GM04503 (cell line): ENCODE measurements at places on chromosomes 5 and 9.
A peak's percentile ranks its signal among the peaks of the same experiment; 100 is the strongest.

- peak; percentile 54 for DNase-seq
Observed at GRCh38 chr9:36039696-36040095, 3.0 kb downstream of the RECK start.

- DNase-seq = no peak
Observed at GRCh38 chr5:125152044-125152443, 405.6 kb upstream of the ZNF608 start.

GRCh38 chr9:109718861-109719260, 61.1 kb upstream of the PALM2AKAP2 start:
- DNase-seq = no peak

- peak; percentile 39 for DNase-seq
Observed at GRCh38 chr9:84300271-84300670, 40.3 kb downstream of the SLC28A3 start.

DNA sequence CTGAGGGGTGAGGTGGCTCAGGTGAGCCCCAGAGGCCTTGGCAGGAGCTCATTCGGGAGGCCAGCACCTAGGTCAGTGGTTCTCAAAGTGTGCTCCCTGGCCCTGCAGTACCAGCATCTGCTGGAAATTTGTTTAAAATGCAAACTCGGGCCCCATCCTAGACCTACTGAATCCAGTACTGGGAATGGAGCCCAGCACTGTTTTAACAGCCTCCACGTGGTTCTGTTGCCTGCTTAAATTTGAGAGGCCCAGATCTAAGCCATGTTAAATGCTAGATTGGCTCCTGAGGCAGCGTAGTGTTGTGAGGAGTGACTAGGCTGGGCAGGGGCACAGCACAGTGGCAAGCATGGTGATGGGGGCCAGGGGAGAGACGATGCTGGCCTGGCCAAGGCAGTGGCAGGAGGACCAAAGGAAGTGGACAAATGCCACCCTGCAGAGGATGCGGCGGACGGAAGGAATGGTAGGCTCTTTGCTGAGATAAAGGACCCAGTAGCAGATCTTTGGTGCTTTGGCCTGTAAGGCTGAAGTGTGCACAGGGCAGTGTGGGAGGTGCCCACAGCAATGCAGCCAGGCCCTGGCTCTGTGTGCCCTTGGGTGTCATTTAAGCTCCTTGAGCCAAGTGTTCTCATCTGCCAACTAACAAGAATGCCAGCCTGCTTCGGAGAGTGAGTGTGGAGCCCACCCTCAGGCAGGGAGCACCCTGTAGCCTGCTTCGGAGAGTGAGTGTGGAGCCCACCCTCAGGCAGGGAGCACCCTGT, 4.2 kb downstream of the PRR7 start:
- no peak for DNase-seq

DNA sequence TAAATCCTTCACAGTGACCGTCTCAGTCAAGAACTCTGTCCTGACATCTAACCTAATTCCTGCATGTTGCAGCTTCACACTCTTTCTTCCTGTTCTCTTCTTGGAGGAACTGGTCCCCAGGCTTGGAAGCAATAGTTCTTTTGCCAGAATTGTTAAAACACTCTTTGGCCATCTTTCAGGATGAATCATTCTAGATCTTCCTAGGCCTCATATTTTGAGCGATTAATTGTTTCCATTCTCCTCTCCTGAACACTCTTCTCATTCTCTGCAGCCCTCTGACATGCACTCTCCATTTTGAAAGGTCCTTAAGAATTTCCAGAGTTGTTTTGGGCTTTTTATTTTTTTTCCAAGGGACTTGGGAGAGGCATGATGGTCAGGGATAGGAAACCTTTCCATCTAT, 85.8 kb downstream of the FAM114A2 start:
- DNase-seq = peak; percentile 64

DNA sequence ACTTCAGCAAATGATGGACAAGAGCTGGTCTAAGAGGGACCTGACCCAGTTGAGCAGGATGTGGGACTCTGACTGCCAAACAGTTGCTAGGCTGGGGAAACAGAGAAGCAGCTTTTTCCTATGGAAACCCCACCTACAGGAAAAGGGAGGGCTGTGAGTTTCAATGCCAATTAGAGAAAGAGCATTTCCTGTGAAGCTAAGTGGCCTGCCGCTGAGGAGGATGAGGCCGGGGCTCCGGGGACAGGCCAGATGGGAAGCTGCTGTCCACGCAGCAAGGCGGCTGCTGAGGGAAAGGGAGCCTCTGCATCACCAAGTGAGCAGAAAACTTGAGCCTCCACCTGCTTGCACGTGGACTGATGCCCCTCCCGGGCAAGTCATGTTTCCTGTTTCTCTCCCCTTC, at the start of gene PCDH12:
TSS of gene PCDH12 (minus strand) at position 90 of the 400 bp plus-strand sequence. CDS start 351 bp downstream, outside the sequence.
- no peak for DNase-seq

DNA sequence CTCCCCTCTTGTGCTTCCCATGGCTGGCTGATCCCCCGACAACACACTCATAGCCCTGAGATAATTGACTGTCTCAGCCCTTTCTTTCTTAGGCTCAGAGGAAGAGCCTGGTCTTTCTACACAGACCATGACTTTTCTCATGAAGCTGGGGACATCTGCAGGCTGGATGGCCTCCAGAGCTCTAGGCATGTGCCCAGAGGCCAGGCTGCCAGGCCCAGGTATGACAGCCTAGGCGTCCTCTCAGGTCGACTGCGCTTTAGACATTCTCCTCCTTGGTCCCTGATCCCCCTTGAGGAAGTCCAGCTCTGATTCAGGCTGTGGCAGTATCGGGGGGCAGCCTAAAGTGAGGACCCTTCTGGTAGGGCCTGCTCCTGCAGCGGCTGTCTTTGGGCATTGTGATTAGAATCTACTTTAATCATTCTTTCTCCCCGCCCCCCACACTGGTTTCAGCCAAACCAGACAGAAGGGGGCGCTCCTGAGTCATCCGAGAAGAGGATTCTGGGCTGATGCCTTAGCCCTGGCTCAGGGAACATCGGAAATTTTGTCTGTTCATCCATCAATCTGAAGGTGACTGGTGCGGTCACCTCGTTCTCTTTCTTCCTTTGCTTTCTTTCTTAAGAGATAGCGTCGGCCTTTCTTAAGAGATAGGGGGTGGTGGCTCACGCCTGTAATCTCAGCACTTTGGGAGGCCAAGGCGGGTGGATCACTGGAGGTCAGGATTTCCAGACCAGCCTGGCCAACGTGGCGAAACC, 66.5 kb upstream of the HSPA9 start:
- no peak for DNase-seq

GRCh38 chr9:123089790-123090189, 56.3 kb downstream of the GPR21 start:
- DNase-seq = no peak

- DNase-seq = no peak
Observed at GRCh38 chr5:134989266-134989830, 21.6 kb downstream of the CATSPER3 start.

- no peak for DNase-seq
Observed at GRCh38 chr5:137037848-137038247, 461.3 kb downstream of the SPOCK1 start.

- DNase-seq = no peak
Observed at GRCh38 chr9:127574072-127574993, 37.7 kb upstream of the STXBP1 start.

DNA sequence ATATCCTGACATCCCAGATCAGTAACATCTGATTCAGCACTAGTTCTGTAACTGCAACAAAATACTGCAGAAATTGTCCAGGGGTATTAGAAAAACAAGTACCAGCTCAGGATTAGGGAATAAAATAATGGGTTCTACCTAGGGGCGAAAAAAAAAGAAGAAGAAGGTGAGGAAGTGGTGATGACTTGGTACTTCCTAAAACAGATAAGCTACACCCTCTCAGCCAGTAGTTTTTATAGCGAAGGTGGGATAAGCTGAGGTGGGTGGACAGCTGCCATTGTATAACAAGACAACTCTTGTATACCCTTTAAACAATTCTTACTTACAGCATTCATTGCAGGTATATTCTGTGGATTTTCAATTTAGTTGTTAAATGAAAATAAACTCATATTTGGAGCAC, 19.1 kb downstream of the RAPGEF6 start:
- no peak for DNase-seq

DNA sequence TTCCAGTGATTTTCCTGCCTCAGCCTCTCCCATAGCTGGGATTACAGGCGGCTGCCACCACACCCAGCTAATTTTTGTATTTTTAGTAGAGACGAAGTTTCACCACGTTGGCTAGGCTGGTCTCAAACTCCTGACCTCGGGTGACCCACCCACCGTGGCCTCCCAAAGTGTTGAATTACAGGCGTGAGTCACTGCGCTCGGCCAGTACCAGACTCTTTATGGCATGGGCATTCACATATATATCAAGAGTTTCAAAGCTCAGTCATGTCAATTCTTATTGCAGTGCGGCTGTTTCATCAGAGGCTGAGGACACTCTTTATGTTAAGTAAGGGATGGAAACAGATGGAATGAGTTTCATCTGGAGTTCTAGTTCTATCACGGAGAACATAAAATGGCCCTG, 315.2 kb upstream of the CDH6 start:
- DNase-seq = no peak

DNA sequence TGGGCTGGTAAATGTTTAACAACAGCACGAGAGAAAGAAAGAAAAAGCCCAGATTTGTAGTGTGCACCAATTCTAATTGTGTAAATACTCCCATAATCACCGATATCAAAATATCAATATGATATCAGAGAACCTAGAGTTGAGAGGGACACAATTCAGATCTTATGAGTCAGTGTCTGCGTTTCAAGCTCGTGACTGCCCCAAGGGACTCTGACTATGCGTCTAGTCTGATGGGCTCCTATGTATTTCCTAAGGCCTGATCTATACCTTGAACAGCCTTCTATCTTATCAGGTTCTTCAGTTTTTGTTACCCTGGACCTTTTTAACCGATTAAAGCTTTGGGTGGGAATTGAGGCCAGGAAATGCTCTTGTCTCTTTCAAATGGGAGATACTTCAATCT, 243.0 kb upstream of the SLC24A2 start:
- no peak for DNase-seq

GRCh38 chr5:91380491-91381238, 2.5 kb downstream of the ARRDC3 start:
- DNase-seq = peak; percentile 72

GRCh38 chr5:31036411-31036810, 157.1 kb upstream of the CDH6 start:
- DNase-seq = no peak

DNA sequence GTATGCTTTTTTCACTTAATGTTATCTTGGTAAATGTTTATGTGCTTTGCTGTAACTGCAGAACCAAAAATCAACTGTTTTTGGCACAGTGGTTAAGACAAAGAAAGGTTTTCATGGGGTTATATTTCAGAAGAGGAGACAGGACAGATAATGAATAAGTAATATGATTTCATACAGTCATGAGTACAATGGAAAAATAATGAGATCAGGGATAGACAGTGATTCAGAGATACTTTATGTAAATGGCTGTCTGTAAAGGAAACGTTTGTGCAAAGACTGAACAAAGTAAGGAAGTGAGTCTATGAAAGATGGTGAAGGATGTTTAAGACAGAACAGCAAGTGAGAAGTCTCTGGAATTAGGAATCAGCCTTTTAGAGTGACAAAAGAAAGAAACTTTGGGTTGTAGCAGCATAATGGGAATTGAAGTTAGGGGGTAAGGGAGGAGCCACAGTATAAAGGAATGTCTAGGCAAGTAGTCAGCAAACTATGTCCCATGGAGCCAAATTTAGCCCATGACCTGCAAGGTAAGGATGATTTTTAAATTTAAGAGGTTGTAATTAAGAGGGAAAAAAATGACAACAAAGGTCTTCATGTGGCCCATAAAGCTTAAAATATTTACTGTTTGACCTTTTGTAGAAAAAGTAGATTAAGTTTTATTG, 55.0 kb downstream of the TNPO1 start:
- DNase-seq = no peak
